ENCODE measurements at places on chromosomes 5 and 9. TPM values are rescaled to one million over a fixed set of nuclear protein-coding genes. Genes with fewer than 3 reads are reported as not detected.

Gene PCDHAC1
- 1.5 TPM for total RNA-seq

Gene ATP6V1G1
- 143 TPM for total RNA-seq

Gene SPTAN1
- total RNA-seq = 207 TPM

Gene ZFP2
- total RNA-seq = 0.05 TPM

Gene HAUS6
- total RNA-seq = 38.6 TPM

Gene CCDC183
- total RNA-seq = 0.13 TPM

All from A375 (cell line).